ENCODE measurements at places on chromosomes 5 and 9. TPM values are rescaled to one million over a fixed set of nuclear protein-coding genes. Genes with fewer than 3 reads are reported as not detected.

The GTF2H2C gene
- 59.7 TPM for total RNA-seq

The SPATA31C1 gene
- not detected for total RNA-seq

The IFNA13 gene
- not detected for total RNA-seq

The NAIF1 gene
- 13.1 TPM for total RNA-seq

The ALDOB gene
- not detected for total RNA-seq

The WNT8A gene
- not detected for total RNA-seq

Measured in CD8-positive, alpha-beta memory T cell (primary cell).